ENCODE measurements at places on chromosomes 4 and X.

DNA sequence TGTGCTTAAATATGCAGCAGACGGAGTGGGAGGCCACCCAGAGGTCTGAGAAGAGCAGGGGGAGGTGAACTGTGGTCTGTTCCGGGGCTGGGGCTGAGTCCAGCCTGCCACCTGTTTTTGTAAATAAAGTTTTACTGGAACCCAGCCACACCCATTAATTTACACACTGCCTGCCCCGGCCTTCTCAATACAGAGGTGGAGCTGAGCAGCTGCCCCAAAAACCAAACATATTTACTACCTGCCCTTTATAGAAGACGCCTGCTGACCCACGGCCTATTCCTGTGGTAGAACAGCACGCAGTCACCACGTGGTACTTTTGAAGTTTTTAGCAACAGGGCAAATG, 45.9 kb downstream of the FGFRL1 start:
- DNase-seq = no peak

DNA sequence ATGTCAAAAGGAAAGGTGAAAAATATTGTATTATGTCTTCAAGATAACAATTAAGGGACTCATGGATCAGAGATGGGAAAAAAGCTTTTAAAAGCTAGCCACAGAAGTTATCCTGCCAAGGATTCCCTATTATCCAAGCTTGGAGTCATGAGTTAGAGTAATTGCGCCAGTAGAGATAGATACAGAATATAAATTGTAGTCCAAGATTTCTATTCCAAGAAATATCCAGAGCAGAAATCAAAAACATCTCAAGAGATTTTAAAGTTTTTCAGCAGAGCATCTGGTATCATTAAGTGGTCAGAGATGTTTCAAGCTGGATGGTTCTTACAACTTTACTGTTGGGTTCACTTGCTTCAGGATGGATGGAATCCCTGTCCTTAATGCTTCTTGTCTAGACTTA, 186.7 kb downstream of the PCDH18 start:
- DNase-seq = no peak

DNA sequence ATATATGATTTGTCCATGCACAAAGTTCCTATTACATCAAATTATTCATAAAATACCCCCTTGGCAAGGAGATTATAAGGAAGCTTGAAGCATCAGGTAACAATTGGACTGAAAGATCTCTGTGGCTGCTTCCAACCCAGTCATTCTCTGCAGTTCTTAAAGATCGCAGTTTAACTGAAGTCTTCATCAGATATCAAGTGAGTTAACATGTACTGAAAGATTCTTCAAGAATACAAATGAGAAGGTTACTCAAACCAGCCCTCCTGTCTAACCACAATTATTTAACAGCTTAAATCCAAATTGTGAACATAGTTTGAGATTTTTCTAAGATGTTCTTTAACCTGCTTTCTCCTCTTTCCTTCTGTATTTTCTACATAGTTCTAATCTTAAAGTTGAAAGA, 56.1 kb downstream of the SLC10A7 start:
- DNase-seq = no peak

- no peak for DNase-seq
Observed at GRCh38 chr4:107845681-107846080, 20.9 kb downstream of the SGMS2 start.

DNA sequence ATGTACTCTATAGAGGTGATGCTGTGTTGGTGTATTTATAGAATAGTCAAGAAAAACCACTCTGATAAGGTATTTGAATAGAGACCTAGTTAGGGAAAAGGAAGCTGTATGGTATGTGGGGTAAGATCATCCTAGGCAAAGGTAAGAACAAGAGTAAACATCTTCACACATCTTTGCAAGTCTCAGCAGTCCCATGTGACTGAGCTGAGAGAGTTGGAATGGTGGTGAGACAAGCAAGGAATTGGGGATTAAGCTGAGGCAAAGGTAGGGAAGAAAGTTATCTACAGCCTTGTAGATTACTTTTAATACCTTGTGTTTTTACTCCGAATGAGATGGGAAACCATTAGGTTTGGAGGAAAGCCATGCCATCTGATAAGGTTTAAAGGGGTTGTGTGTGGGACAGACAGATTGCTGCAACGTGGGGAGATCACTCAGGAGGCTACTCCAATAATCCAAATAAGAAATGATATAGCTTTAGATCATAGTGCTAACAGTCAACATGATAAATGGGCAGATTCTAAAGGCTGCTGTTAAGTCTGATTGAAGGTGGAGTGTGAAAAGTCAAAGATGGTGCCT, 31.7 kb upstream of the MANBA start:
- DNase-seq = no peak

DNA sequence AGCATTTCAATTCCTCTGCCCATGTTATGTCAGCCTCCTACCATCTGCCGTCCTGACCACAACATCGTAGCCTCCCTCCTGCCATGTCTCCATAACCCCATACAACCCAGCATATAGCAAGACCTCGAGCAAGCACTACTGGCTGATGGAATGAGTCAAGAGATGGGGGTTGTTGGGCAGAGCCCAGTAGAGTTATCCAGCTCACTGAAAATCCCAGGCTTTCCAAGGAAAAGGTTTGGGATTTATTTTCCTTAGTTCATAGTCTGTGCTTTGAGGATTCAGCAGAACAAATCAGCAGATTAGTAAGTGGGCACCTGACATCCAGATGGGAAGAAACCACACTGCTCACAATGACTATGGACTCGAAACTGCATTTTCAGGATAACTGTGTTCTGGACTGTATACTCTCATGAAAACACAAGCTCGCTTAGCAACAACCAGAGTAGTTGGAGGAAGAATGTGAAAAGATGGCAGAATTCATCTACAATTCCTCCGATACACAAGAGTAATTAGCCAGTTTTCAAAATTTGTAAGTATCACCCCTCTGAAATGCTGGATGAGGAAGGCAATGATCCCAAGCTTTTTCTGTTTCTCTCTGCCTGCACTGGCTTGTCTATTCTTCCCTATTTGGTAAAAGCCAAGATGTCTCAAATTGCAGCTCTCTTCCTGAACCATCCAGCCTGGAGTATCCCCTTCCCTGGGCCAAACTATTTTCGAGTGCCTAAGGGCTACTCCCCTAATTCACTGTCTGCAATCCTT, 186.2 kb upstream of the TBL1X start:
- no peak for DNase-seq

Data from stimulated activated CD8-positive, alpha-beta memory T cell treated with anti-CD3 and anti-CD28 coated beads, Interleukin-15, amount 100 ng/mL, for 1 hour (primary cell).